ENCODE measurements at places on chromosomes 12 and 14.

- DNase-seq = no peak
Observed at GRCh38 chr12:107207931-107208525, 114.7 kb upstream of the CRY1 start.

GRCh38 chr12:8453021-8453513, 2.7 kb upstream of the CLEC6A start:
- DNase-seq = no peak

GRCh38 chr14:64711039-64711438, 6.8 kb downstream of the PLEKHG3 start:
- DNase-seq = no peak

GRCh38 chr12:32201976-32202375, 95.3 kb downstream of the BICD1 start:
- DNase-seq = no peak

DNA sequence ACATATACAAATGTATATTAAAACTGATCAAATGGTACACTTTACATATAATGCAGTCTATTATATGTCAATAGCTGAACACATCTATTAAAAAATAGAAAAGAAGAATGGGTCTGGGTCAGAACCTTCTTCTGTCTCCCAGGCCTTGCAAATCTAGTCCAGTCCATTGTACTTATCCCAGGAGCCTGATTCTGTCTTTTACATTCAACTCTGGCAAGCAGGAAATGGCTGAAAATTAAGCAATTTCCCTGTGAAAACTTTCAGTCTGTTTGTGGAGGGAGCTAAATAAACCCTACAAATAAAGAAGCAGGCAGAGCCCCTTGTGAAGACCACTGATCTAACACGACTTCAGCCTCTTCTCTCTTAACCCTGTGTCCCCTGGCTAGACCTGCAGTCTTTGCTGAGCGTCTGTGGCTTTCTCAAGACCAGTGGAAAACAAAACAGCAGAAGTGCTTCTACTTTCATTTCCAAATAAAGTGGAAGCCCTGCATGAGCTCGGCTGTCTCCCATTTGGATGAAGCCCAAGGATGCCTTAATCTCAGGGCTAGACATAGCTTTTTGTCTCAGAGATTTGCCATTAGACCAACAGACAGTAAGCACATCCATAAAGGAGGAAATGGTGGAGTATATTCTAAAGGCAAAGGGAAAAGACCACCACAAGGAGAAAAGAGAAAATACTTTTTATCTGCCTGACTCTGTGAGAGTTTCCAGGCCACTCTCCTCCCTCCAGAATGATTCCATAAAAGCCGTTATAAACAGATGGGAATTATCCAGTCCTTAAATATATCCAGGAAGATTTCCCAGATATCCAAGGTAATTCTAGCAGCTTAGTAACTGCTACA, 48.2 kb downstream of the CRACR2A start:
- DNase-seq = no peak

GRCh38 chr12:62903151-62903550, 31.8 kb downstream of the PPM1H start:
- DNase-seq = no peak

- no peak for DNase-seq
Observed at GRCh38 chr14:30333934-30334333, 225.0 kb upstream of the G2E3 start.

DNA sequence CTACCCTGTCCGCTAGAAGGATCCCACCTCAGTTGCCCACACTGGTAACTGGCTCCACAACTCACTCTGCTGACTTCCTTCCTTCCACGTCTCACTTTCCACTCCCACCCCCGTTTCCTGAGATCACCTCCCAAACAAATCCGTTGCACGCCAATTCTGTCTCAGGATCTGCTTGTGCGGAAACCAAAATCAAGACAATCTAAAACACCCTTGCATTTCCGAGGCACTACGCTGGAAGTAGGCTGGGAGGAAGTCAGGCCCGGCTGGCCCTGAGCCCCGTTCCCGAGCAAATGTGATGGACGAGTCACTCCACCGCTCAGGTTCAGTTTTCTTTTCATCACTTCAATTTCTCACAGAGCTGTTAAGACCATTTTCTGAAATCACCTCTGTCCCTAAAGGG, 23.1 kb downstream of the ABCB9 start:
- no peak for DNase-seq

DNA sequence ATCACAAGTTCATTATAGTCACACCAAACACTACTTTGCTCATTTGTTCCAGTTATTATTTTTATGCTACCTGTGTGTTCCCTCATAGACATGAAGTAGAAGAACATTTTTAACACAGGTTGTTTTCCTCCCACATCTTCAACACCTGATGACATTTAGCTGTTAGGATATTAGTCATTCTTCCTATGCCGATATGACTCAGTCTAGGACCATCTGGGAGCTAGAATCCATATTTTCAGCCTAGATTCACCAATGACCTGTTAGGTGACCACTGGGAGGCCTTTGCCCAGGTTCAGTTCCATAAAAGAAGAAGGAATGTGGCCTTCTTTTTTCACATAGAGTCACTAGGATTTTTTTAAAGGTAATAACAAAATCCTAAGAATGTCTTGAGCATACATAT, 222.8 kb downstream of the C12orf42 start:
- no peak for DNase-seq

DNA sequence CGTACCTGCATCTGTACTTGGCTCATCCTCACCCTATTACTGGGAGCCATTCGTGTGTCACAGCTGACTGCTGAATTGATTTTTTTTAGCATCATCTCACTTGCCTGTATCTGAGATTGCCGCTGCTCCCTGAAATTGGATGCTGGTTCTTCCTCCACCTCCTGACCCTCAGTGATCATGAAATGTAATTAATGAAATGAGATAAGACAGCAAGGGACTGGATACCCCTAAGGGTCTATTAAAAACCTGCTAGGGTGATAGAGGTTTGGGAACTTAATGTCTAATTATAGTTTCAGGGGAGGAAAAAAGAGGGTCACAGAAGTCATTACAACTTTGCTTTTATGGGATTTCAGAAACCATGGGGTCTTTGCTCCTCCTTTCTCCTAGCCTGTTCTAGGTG, 410.6 kb downstream of the DPF3 start:
- DNase-seq = no peak

DNA sequence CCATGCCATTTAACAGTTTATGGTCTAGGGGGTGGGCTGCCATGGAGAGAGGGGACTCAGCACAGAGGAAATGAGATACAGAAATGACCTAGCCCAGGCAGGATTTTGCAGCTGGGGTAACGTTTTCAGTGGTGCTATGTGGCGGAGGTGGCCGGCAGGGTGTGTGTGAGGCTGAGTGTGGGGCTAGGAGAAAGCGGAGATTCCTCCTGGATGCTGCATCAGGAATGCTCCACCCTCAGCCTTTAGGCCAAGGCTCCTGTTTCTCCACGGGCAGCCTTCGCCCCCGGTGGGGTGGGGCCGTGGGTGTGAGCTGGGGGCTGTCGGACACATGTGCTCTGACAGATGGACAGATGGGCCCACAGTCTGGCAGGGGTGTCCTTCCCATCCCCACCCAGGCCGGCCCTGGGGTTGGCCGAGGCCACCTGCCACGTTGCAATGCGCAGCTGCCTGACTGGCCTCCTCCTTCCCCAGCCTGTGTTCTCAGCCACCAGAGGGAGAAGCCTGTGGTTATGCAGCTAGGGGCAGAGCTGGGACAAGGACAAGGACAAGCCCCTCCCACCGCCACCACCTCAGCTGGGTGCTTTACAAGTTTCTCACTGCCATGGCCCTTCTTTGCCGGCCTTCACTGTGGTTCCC, 44.3 kb downstream of the TEAD4 start:
- DNase-seq = no peak

DNA sequence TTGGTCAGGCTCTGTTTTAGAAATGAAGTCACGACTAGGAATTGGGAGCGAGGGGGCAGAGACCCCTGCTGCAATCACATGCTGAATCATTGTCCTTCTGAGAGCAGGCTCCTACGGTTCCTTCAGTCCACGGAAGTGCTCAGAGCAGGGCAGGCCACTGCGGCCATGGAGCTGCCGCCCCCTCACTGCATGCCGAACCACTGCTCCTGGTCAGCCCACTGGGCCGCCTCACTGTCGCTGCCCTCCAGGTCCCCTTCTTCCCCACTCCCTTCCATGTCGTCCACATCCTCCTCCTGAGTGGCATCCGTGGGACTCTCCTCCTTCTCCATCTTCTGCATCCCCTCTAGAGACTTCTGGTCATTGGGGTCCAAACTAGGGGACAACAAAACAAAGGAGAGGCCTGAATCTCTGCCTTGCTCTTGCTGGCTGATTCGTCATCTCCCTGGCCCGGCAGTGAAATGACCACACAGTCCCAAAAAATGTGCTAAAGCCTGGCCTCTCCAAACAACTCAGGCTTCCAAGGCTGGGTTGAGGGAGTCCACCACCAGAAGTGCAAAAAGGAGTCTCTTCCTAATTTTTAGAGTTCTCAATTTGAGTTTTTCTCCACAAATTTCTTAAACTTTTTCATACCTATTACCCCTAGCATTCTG, 29.4 kb downstream of the ANAPC7 start:
- no peak for DNase-seq

GRCh38 chr12:45284096-45284901, 68.4 kb downstream of the ANO6 start:
- peak; percentile 63 for DNase-seq

- DNase-seq = no peak
Observed at GRCh38 chr12:114221136-114221833, 184.7 kb downstream of the TBX5 start.

GRCh38 chr14:26377150-26377549, 220.7 kb downstream of the NOVA1 start:
- DNase-seq = no peak

GRCh38 chr12:76030341-76031080, 1.1 kb downstream of the PHLDA1 start:
- peak; percentile 42 for DNase-seq

DNA sequence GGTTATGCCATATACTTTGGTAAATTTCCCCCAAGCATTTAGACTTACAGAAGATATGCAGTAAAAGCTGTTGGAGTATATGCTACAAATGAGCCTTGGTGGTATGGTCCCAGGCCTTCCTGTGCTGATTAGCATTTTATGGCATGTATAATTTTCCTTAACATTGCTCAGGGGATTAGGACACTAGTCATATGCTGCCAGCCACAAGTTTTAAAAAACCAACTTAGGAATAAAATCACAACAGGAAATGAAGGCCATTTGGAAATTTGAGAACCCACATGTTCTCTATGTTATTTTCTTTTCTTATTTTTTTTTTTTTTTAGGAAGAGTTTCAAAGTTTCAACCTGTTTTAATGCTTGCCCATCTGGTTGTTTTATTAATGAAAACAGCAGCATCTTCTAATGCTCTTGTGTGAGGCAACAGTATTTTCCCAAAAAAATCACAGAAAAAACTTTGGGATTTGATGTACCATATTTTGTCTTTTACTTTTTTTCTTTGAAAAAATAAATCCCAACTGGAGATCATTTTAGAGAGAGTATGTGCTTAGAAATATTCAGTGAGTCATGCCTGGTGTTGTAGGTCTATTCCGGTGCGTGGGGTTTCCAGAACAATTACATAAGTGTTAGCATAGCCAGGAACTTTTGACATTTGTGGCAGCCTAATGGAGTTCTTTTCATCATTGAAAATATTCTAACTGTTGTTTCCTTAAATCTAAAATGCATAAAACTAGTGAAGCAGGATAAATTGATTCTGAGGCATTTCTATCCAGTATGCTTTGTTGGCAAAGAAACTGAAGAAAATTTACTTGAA, 21.7 kb upstream of the DUSP6 start:
- no peak for DNase-seq
